SHP77 treated with DMSO at 0.1 percent for 48 hours (cell line): ENCODE measurements at places on chromosomes 2 and 18.

GRCh38 chr2:23492921-23493320 is 107.9 kb downstream of the KLHL29 start:
- peak; percentile 57 for DNase-seq

DNA sequence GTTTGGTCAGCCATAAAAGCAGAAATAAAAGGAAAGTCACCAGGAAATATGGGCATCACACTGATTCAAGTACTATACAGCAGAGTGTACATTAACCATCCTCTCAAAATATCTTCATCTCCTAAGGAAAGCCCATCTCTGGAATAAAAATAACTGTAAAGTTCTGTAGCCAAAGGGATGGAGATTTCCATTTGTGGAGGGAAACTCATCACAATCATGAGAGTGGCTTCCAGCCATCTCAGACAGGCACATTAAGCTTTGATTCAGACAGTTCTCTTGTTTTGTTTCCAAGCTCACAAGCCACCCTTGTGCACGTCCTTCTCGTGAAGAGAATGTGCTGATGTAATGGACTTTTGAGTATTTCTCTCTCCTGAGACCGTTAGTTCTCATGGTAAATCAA is 695.5 kb downstream of the LRRTM4 start:
- DNase-seq: no peak

DNA sequence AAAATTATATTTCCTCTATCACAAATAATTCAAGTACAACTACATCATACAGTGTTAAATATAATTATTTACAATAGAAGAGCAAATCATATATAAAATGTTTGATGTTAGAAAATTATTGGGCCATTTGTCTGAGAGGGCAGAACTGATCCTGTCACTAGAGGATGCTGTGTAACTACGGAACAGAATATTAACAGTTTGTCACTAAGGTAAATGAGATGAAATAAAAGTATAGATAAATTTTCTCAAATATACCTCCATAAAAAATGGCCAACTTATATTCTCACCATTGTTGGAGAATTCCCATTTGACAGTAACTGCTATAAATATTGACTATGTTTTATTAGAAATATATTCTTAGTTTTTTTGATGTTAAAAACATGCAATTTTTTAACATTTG is 1067.4 kb upstream of the DDX18 start:
- no peak for DNase-seq

GRCh38 chr2:227471412-227471811 is 544 bp upstream of the AGFG1 start:
- DNase-seq: no peak

- DNase-seq: no peak
Measured at GRCh38 chr2:20641123-20641985, 9.5 kb downstream of the HS1BP3 start.

GRCh38 chr18:49018554-49019445 is 68.0 kb upstream of the SMAD7 start:
- no peak for DNase-seq

- no peak for DNase-seq
Measured at GRCh38 chr18:51149670-51150069, 47.8 kb downstream of the MEX3C start.

DNA sequence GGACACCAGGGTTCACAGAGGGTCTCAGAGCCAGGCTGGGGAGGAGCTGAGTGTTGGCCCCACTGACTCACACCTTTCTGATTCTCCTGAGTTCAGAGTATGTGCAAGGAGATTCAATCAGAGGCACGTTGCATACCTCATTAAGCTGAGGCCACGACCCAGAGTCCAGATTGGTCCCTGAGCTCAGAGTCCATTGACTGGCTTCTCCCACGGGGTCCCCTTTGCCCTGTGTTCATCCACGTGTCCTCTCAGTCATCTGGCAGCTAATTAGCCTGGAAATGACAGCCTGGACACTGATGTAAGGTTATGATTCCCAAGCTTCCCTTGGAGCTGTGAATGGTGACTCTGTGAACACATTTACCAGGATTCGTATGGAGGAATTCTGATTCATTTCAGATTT is 267.2 kb downstream of the SH3BP4 start:
- no peak for DNase-seq

DNA sequence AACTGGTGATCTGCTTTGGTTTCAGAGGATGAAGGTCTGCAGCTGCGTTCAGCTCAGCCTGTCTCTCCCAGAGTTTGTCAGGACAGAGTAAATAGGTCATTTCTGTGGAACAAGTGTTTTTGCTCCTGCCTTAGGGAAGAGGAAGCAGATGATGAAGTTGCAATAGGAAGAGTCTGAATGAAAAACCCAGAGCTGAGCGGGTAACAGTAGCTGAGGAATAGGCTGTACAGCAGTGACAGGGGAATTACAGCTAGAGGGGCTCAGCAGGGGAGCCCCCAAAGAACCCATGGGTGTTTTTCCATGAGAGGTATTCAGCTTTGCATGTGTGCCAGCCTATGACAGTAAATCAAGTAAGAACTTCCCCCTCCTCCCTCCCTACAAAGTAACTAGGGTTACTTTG is 10.3 kb upstream of the CYBRD1 start:
- no peak for DNase-seq

DNA sequence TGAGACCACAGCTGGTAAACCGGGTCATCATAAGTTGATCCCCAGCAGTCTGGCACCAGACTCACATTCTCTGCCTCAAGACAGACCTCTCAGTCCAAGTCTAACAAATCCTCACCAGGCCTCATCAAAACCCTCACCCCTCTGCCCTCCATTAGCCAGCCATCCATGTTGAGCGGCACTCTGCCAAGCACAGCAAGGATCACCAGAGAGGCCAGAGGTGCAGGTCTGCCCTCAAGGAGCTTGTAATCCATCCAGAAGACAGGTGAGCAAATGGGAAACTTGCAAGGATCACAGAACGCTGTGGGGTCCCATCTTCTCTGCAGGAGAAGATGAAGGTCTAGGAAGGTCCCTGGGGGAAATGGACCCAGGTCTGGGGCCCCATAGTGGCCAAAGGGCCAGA is 63.6 kb downstream of the TNS1 start:
- no peak for DNase-seq

GRCh38 chr2:9178110-9178903 is 28.3 kb upstream of the ASAP2 start:
- DNase-seq: no peak

DNA sequence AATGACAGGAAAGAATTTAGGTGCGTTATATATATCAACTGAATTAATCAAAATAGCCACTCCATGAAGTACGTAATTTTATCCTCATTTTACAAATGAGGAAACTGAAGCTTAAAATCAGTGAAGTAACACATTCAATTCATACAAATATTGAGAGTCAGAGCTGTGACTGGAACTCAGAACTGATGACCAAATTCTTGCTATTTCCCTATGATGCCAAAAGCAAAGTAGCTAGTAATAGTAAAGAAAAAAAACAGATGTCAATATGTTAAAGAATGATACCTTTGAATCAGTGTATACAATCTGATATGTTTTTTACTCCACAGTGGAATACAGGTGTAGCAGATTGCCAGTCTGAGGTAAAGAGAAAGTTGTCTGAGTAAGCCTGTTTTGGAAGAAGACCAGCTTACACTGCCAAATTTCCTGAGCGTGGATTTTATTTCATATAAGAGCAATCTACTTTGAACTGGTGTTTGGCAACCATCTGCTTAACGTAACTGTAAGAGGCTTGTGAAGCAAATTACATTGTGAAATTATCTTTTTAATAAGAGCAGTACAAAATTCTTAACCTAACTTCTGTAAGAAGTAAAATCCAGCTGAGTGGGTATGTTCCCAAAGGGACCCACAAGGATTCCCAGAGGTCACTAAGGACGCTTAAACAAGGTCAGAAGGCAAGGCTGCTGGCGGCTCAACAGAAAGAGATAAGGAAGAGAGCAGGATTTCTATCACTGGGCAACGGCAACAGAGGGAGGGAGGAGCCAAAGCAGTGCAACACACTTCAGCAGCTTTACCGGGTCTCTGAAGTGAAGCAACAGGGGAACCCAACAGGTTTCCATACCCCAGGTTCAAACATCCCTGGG is 85.6 kb downstream of the IKZF2 start:
- peak; percentile 31 for DNase-seq

DNA sequence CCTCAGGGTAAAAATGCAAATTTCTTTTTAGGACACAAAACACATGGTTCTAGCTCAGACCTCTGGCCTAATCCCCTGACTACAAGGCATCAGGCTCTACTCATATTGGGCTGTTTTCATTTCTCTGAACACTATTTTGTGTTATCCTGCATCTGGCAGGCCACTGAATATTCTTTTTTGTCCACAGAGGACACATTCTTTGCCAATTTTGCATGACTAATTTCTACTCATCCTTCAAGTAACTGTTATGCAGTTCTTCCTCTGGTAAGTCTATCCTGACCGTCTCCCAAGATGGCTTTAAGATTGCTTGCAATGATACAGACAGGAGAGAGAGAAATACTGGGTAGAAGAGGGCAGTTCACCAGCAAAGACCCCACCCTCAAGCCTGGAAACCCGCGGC is 107.6 kb upstream of the RGPD4 start:
- DNase-seq: no peak

GRCh38 chr18:22102953-22103646 is 66.3 kb upstream of the GATA6 start:
- DNase-seq: no peak

GRCh38 chr2:236899950-236900640 is 185.6 kb upstream of the COPS8 start:
- no peak for DNase-seq

- no peak for DNase-seq
Measured at GRCh38 chr2:82120654-82121053, 1816.1 kb upstream of the LRRTM1 start.

DNA sequence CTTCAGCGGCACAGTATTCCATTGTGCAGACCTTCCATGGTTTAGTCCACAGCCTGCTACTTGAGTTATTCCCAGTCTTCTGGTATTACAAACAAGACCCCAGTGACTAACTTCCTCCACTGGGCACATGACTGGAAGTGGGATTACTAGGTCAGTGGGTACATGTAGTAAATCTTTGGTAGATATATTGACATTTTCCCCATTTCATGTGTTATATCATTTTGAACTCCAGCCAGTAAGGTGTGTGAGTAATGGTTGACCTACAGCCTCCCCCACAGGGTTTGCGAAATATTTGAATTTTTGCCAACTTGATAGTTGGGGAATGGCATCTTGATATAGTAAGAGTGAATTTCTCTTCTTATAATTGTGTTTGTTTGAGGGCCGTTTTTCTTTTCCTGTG is 58.8 kb downstream of the RNF144A start:
- no peak for DNase-seq

- no peak for DNase-seq
Measured at GRCh38 chr2:79189465-79189864, 29.9 kb upstream of the REG3A start.

DNA sequence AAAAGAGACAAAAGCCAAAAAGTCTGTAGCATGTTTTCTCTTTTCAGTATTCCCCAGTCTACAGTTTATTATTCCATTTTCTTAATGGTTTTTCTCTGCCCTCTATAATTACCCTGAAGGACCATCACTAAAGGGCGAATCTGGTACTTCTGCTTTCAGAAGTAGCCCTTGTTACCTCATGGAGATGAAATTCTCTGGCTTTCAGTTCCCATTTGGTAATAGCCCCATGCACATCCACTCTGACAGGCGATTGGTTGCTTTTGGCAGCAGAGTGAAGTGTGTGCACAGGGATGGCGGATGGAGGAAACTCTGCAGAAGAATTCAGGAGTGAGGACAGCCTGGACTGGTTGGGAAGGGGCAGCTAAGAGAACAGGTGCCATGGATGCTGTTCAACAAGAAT is 66.3 kb upstream of the NABP1 start:
- no peak for DNase-seq

GRCh38 chr18:11882636-11883035 is 25.5 kb downstream of the MPPE1 start:
- no peak for DNase-seq

GRCh38 chr2:12173943-12174340 is 427.5 kb downstream of the LPIN1 start:
- DNase-seq: no peak

GRCh38 chr2:69474688-69475087 is 37.5 kb upstream of the NFU1 start:
- DNase-seq: no peak

GRCh38 chr2:129004485-129004884 is 685.8 kb upstream of the HS6ST1 start:
- peak; percentile 78 for DNase-seq

DNA sequence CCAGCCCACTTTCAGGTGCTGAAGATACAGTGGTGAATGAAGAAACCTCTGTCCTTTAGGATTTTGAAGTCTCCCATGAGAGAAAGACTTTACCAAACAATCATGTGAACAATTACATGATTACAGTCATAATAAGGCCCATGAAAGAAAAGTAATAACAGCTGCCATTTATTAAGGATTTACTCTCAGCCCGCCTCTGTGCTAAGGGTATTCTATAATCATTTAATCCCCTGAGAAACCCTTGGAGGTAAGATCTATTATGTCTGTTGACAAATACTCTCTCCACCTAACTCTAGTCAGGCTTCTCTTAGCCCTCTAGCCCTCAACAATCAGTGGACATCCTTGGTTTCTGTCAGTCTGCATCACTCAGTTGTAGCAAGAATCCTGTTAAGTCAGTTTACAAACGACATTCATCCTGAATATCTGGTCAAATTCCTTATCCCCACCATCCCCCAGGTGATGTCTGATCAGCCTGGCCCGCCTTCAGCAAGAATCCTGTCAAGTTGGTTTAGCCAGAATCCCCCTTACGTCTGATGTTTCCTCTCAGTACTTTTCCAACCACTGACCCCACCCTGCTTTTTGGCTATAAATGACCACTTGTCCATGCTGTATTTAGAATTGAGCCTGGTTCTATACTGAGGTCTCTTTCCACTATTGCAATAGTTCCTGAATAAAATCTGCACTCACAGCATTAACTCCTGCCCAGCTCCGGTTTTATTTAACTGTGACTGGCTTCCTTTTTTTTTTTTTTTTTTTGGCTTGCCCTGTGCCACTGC is 12.2 kb upstream of the SOCS6 start:
- no peak for DNase-seq

DNA sequence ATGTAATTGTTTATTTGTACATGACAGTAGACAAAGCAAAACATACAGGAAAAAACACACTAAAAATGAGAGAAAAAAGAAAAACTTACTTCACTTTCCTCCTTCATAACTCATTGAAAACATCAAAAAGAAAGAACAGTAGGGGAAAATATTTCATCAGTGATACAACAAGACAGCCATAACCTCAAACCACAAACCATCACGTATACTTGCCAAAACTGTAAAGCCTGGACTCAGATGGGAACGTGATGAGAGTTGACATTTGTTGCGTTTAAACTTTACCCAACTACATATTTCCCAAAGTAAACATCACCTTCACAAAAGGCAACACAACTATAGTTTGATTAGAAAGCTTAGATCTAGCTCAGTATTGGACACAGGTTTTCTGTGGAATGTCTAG is 278.2 kb upstream of the COL3A1 start:
- DNase-seq: no peak

DNA sequence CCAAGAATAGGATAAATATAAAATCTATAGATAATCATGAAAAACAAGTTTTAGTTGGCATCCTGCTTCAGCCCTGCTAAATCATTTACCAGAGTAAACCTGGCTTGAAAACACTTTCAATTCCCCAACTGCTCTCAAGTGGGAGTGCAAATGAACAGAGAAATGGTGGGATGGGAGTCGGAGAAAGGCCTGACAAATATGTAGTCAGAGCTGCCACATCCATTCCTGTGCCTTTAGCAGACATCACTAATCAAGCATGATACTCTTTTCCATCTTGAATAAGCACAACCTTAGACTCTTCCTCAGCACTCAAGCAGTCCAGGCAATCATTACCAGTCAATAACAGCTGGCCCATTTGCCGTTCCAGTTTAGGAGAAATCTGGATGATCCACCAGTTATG is 101.3 kb downstream of the ANKRD44 start:
- DNase-seq: no peak

GRCh38 chr2:216710551-216711301 is 15.4 kb upstream of the IGFBP5 start:
- no peak for DNase-seq

- DNase-seq: no peak
Measured at GRCh38 chr2:55957142-55957541, 33.6 kb upstream of the EFEMP1 start.
